ENCODE measurements at places on chromosomes 1 and 21.

- DNase-seq, result no peak
Observed at GRCh38 chr1:198888379-198888943, 249.6 kb downstream of the PTPRC start.

DNA sequence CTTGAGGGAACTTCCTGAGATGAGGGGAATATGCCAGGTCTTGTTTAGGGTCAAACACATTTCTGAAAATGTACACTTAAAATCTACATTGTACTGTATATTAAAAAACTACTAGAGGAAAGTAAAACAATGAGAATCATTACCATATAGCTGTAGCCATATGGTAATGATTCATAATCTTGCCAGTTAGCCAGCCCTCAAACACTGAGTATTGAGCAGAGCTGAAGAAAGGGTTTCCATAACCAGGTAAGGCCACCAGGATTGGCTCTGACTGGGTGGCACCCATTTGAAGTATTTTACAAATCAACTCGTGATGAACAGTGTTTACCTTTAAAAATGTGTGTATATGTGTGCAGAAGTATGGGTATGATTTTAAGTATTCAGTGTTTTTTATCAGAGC is 226.7 kb downstream of the SLC45A1 start:
- DNase-seq, result no peak

GRCh38 chr1:1173793-1174415 is at the start of gene TTLL10:
Gene TTLL10 (plus strand): TSS chr1:1173880. CDS start chr1:1179216, 5,336 bp downstream.
- no peak for DNase-seq

DNA sequence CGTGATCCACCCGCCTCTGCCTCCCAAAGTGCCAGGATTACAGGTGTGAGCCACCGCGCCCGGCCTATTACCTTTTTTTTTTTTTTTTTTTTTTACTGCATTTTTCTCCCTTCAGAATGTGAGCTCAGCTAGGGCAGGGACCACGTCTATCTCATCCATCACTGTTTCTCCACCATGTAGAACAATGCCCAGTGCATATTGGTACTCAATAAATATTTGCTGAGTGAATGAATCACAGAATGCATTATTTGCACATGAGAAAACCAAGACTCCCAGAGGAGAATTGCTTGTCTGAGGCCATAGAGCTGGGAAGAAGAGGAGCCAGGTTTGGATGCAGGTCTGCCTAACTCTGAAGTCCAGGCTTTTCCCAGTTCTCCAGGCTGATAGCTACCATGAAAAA is 8.2 kb upstream of the SLC9A1 start:
- DNase-seq, result no peak

DNA sequence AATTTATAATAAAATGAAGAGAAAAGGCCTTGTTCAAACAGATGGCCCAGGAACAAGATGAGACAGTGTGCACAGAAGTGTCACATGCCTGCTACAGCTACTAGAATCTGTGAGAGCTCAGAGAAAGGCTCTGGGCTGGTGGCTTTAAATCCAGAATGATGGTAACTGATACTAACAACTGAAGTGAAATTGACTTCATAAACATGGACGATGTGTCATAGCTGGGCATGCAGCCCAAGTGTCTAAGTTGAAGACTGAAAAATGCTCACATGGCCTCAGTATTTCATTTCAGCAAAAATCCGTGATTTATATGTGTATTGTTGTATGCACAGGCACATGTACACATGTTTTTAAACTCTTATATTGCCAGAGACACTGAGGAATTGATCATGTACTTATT is 208.3 kb upstream of the RUNX1 start:
- no peak for DNase-seq

GRCh38 chr1:210912752-210913151 is 221.2 kb downstream of the KCNH1 start:
- no peak for DNase-seq

DNA sequence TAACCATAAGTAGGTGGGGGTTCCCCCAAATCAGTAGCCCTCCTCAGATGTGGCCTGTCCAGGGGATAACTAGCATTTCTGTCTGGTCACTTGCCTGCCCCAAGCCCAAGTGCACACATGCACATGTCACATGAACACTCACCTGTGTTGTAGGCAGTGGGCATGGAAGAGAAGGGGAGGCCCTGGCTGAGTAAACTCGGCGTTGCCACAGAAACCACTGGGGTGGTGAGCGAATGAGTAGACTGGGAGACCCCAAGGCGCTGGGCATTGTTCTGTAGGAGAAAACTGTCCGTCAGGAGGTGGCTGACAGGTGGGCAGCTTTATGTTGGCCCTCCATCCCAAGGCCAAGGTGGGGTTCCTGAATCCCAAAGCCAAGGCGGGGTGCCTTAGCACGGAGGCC is 25.6 kb downstream of the MEF2D start:
- no peak for DNase-seq

GRCh38 chr21:21332492-21332891 is 334.3 kb downstream of the NCAM2 start:
- no peak for DNase-seq

DNA sequence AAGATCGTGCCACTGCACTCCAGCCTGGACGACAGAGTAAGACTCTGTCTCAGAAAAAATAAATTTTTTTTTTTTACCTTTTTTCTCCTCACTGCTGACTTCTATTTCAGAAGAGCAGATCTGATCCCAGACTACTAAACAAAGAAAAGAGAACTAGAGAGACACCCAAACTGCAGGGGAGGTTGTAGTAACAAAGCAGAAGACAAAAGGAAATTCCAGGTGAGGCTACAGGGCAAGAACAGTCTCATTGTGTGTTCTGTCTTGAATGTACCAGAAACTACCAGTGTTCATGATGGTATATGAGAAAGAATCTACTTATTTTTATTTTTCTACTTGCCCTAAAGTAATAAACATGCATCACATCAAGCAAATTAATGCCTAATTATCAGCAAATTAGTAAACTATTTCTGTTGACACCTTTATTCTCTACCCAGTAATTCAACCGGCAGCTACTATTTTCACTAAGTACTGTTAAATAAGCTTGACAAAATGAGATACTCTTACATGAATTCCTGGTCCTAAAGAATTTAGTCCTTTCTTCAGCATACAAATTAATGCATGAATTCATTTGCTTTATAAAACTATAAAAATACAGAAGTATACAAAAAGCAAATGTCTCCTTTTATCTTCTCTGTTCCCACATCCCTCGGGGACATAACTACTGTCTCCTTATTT is 40.6 kb downstream of the ARID4B start:
- DNase-seq, result no peak

GRCh38 chr1:94284476-94284875 is 47.1 kb upstream of the ARHGAP29 start:
- peak; percentile 6 for DNase-seq

DNA sequence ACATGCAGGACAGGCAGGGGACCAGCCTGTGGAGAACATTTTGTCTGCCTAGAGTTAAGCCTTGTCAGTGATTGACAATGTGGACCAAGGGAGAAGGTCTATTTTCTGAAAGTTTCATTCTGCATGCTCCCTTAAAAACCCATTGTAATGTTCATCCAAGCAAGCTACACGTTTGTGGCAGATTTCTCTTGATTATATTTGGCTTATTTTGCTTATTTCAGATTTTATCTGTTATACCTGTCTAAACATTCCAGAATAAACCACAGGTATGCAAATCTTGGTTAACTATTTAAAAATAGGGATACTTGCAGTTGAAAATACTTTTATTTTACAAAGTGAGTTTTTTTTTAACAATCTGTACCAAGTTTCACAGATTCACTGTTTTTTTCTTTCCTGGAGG is 78.2 kb upstream of the F3 start:
- no peak for DNase-seq

- DNase-seq, result no peak
Observed at GRCh38 chr1:232655028-232655745, 25.3 kb upstream of the SIPA1L2 start.

GRCh38 chr1:208455821-208456220 is 211.6 kb upstream of the PLXNA2 start:
- DNase-seq, result no peak

DNA sequence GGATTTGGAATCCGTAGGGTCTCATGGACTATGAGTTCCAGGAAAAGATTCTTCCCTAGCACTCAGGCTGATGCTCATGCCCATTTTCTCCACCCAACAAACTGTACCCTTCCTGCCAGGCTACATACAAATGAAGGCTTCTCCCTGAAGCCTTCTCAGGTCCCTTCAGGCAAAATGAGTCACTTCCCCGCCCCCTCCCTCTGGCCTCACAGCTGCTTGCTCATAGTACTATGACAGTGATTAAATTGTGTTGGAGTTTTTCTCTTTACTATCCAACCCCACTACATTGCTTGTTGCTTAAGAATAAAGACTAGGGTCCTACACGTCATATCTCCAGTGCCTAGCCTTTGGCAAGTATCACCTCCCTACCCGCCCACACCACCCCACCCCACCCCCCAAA is 207.6 kb upstream of the NFIA start:
- DNase-seq, result no peak

GRCh38 chr1:89790592-89790991 is 30.2 kb upstream of the LRRC8D start:
- no peak for DNase-seq

DNA sequence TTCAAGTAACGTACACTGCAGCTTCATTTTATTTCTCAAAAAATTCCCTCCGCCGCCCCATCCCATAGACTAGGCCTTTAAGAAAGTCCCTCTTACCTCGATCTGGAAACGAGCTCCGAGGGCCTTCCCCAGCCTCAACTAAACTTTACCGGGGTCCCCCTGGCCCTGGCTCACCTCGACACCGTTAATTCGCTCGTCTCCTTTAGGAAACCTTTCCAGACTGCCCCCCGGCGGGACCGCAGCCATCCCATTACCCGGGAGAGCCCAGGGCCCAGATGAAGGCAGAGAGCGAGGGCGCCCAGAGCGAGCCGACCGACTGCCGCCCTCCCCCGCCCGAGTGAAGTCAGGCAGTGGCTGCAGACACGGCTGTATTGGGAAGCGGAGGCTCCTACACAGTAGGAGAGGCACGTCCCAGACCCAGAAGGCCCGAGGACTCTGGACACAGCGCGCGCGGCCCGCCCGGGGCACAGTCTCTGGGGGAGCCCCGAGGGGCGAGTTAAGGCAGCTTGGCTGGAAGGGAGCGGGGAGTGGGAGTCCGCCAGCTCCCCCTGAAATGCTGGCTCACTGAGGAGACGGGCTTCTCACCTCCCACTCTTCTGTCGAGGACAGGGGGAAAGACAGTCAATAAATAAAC is 14.6 kb downstream of the SEMA6C start:
- DNase-seq, result no peak

DNA sequence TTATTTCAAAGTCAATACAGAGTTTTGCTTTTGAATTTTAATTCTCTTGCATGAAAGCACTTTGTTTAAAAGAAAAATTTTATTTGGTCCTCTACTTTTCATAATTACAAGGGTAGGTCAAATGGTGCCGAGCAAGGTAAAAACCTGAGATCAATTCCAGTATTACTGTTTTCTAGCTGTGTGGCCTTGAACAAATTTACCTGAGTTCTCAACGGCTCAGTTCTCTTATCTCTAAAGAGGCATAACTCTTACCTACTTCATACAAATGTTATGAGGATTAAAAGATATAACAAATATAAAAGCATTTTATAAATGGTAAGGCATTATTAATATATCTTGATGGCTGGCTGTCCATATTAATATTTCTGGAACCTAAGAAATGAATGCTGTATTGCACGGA is 42.5 kb downstream of the USP24 start:
- no peak for DNase-seq

- DNase-seq, result no peak
Observed at GRCh38 chr1:222777463-222777862, 37.4 kb upstream of the DISP1 start.

- no peak for DNase-seq
Observed at GRCh38 chr1:8378178-8378577, 60.3 kb downstream of the SLC45A1 start.

DNA sequence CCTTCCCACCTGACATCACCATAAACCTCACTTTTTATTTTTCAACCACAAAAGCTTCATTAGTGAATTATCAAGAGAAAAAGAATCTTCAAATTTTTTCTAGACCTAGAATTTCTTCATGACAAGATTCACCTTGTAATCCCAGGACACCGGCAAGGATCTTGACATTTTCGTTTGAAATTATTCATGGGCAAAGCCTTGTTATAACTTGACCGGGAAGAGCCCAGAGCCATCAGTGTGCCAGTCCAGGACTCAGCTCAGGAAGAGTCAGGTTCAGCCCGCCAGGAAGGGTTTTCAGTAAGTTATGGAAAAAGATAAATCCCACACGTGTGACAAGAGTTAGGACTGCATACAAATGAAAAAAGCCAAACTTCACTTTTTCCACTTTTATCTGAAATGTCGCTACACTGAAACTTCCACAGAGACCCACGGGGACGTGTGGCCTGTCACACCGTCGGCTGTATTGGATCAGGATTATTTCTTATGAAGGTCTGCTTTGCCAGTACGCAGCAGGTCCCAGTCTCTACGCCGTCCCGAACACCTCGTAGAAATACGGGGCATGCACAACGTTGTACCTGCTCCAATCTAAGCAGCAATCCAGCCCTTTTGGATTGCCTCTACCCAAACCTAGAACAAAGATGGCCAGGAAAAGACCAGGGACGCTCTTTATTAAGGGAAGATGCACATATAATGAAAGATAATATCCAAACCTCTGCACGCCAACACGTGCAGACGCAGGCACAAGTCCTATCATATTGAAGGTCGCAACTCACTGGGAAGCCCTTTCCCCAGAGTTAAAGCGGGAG is 916 bp downstream of the F3 start:
- no peak for DNase-seq

- no peak for DNase-seq
Observed at GRCh38 chr1:110059133-110059863, 11.2 kb downstream of the ALX3 start.

GRCh38 chr1:94962409-94963265 is 35.7 kb upstream of the CNN3 start:
- DNase-seq, result peak; percentile 38
